Central memory CD8-positive, alpha-beta T cell (primary cell): ENCODE measurements at places on chromosomes 6 and 20.

DNA sequence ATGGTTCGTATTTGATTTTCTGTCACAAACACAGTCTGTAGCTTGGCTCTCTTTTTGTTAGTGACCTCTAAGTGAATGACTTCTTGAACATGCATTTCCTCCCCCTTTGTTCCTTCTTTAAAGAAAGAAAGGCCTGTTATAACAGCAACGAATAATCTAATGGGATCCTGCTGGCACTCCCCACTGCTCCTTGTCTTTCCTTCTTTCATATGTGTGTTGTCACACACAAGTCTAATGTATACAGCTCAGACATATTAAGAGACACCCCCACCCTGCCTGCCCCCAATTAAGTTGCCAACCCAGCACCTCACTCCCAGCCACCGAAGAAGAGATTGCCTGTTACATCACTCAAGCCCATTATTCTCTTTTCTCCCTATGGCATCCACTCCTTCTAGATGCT is 4.9 kb upstream of the SAMD5 start:
- no peak for DNase-seq

GRCh38 chr6:132797951-132798868 is at the start of gene SLC18B1:
SLC18B1 (minus strand) TSS chr6:132798637; CDS start chr6:132798456, 181 bp downstream.
- no peak for DNase-seq

DNA sequence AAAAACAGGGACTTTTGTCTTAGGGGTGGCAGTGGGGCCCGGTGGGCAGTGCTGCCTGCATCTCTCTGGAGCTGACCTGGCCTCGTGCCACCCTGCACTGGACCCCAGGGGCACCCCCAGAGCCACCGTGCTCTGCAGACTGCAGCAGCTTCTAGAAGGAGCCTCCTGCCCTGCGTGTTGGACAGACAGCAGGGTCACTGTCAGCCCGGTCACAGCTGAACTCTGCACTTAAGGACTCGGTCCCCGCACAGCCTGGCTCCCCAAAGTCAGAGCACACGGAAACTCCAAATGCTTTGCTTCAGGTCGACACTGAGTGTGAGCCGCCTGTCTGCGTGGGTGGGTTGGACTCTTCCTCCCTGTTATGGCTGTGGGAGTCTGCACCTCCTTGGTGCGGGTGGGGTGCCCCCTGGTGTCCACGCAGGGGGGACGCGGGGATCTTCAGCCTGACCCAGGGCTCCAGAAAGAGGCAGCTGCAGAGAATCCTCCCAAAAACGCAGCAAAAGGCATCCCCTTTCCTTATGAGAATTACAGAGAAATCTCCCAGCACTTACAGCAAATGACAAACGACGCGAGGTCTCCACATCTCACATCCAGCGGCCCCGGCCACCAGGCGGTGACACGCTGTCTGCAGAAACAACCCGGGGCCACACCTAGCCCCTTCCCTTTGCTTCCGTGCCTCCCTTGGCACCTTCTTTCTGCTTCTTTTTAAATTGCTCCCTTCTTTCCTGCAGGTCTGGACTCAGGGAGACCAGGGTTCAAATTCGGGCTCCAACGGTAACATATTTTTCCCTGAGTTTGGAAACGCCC is 36.3 kb upstream of the DACT2 start:
- no peak for DNase-seq

DNA sequence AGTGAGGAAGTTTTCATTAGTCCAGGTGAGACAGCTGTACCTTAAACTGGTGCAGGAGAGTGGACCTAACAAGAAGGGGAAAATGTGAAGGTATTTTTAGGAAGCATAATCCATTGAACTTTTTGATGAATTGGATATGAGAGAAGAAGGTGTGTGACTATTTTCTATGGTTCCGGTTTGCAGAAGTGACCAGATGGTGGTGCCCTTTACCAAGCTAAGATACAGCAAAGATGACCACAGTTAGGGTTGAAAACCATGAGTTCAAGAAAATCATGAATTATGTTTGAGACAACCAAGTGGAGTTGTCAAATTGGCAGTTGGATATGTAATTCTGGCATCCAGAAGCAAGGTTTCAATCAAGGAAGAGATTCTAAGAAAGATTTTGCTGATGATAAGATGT is 61.9 kb upstream of the NRSN1 start:
- DNase-seq: no peak

GRCh38 chr20:18986146-18986830 is 172.7 kb downstream of the SCP2D1 start:
- no peak for DNase-seq

DNA sequence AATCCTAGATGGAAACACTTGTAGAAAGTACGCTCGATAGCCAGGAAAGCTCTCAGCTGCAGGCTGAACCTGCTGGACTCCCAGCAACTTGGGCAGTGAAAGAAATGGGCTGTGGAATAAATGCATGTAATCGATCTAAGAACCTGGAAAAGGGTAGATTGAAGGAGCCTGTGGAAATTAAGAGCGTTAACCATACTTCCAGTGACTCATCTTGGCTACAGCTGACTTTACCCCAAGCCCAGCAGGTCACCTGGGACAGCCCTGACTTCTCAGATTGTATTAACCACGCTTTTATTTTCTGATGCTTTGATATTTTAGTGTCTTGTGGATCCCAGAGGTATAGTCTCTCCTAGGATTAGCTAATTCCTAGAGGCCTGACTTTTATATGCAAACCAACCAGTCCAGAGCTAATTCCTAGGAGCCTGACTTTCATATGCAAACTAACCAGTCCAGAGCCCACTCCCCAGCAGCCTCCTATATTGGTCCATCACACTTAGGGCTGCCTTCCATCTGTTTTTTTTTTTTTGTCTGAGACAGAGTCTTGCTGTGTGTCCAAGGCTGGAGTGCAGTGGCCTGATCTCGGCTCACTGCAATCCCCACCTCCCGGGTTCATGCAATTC is 86.3 kb downstream of the GMPR start:
- no peak for DNase-seq

DNA sequence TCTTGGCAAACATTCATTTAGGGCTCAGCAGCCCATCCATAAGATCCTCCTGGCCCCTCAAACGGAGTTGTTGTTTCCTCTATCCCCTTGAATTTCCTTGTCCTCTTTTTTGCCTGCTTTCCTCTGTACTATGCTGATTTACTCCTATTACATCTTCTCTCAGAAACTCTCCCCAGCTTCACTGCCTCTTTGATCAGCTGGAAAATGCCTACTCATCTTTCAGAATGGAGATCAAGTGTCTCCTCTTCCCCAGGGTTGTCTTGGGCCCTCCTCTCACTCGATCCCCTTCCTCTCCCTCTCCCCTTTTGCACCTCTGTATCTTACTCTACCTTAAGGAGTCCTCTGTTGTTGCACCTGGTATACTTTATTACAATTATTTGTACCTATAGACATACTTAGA is 60.2 kb downstream of the PHF20 start:
- no peak for DNase-seq

- DNase-seq: no peak
Observed at GRCh38 chr6:4910037-4910760, 93.6 kb downstream of the RPP40 start.

DNA sequence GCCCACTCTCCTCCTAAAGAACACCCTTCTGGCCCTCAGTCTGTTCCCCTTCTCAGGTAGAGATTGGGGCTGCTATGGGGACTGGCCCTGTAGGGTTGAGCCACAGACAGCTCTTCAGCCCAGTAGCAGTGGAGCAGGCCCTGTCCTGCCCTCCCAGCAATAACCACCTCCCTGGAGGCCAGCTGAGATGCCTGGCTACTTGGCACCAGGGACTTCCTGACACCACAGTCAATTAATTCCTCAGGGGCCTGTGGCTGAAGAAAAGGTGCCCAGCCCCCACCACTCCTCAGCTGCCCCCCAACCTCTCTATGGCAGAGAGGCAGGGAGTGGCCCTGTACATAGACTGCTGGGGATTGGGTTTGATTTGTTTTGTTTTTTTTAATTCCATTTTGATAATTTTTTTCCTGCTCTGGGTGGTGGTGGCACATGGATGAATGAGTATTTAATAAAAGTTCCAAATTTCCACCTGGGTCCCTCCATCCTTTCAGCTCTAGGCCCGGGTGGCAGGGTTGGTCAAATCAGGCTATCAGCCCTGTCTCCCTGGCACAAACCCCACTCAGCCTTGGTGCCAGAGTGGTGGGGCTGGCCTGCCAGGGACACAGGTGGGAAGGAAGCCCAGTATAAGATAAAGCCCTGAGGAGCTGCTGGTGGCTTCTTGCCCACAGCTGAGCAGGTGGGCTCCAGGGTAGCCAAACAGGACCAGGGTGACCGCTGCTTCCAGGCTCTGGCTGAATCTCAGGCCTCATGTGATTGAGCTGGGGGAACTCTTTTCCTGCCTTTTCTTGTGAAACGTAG is 1.9 kb upstream of the DEF6 start:
- DNase-seq: no peak

- no peak for DNase-seq
Observed at GRCh38 chr20:46963196-46963529, 68.5 kb downstream of the EYA2 start.

GRCh38 chr20:33028875-33029274 is 2.6 kb upstream of the BPIFB6 start:
- DNase-seq: no peak

GRCh38 chr6:146578054-146578453 is 20.7 kb upstream of the ADGB start:
- DNase-seq: no peak

DNA sequence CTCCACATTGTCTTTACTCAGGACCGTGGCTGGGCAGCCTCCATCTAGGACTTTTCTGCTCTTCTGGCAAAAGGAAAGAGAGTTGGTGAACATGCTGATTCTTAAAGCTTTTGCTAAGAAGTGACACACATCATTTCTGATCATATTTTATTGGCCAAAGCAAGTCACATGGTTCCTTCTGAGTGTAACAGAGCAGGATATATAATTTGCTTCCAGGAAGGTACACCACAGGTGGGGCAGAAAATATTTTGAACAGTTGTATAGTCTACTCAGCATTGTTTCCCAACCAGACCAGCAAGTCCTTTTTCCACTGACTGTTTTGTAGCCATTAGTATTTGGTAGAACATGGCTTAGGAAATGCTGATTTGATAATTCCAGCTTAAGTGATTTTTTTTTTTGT is 73.5 kb downstream of the AKAP7 start:
- no peak for DNase-seq

DNA sequence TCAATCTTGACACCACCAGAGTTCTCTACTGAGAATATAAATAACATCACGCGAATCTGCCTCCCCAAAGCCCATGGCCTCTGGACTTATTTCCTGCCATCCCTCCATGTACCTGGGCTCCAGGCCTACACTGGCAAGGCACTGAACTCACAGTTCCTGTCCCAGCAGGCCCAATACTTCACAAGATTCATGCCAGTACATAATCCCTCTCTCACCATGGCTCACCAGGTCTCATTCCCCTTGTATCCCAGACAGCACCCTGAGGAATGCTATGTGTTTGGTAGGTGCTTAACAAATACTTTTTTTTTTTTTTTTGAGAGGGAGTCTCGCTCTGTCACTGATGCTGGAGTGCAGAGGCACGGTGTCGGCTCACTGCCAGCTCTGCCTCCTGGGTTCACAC is 1.9 kb downstream of the KIF16B start:
- DNase-seq: no peak

DNA sequence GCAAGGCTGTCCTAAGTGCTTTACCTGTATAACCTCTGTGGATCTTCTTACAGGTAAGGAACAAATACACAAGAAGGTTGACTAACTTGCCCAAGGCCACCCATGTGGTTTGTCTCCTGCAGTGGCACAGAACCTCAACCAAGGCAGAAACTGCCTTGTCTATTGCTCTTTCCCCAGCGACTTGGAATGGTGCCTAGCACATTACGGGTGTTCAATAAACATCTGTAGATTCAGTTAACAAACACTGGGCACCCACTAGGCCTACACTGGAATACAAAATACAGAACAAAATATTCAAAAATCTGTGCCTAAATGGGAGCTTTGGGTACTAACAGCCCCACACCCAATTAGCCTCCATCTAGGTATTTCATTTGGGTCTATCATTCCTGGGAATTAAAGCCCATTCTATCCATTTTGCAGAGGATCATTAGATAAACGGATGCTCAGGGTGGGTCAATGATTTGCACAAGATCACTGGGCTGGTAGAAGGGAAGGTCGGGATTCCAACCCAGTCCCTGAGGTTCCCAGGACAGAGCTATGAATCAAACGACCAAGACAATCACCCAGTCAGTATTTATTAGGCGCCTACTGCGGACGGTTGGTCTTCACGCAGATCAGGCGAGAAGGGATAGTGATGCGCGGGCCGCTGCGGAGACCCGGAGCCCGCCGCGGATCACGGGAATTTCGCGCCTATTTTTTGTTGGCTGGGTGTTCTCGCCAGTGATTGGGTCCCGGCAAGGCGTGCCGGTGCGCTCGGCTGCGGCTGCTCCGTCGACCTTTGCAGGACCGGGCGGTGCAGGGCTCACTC is at the start of gene STK35:
Gene STK35 (plus strand): TSS at position 771 of the 808 bp plus-strand sequence. CDS start 55 bp downstream, outside the sequence.
- DNase-seq: no peak

- DNase-seq: no peak
Observed at GRCh38 chr6:35080016-35080680, 61.0 kb downstream of the TCP11 start.
